ENCODE measurements at places on chromosomes 4 and X.
A peak's percentile ranks its signal among the peaks of the same experiment; 100 is the strongest.

GRCh38 chrX:123817288-123817894 is 42.5 kb upstream of the XIAP start:
- DNase-seq, result no peak

DNA sequence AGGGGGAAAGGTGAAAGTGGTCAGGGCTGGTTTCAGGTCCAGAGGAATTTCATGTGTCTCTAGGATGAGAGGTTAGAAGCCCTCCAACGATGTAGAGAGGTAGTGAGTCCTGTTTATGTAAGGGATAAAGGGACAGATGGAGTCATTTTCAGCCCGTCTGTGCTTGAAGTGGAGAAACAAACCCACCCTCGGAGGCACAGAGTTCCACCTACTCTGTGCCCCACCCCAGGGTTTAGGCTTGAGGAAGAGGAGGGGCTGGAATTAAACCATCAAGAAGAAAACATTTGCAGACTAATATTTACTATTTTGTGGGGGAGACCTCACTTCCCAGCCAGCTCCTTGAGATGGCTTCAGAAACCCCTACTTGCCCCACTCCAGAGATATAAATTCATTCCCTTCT is 868 bp upstream of the GNL3L start:
- no peak for DNase-seq

DNA sequence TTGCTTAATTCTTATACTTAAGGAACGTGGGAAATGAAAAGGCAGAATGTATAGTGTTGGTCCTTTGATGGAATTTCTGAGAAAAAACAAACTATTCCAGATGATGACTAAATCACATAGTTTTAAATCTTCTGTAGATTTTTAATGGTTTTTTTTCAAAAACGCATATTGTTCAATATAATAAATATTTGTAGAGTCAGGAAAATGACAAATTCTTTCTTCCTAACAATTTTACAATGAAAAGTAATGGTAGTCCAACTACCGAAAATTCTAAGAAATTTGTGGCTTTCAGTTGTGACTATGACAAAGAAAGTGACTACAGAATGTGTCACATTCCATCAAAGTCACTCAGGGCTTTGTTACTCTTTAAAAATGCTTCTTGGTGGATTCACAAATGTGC is 164.8 kb upstream of the PITX2 start:
- no peak for DNase-seq

- DNase-seq, result no peak
Observed at GRCh38 chr4:144589512-144589911, 56.4 kb upstream of the HHIP start.

DNA sequence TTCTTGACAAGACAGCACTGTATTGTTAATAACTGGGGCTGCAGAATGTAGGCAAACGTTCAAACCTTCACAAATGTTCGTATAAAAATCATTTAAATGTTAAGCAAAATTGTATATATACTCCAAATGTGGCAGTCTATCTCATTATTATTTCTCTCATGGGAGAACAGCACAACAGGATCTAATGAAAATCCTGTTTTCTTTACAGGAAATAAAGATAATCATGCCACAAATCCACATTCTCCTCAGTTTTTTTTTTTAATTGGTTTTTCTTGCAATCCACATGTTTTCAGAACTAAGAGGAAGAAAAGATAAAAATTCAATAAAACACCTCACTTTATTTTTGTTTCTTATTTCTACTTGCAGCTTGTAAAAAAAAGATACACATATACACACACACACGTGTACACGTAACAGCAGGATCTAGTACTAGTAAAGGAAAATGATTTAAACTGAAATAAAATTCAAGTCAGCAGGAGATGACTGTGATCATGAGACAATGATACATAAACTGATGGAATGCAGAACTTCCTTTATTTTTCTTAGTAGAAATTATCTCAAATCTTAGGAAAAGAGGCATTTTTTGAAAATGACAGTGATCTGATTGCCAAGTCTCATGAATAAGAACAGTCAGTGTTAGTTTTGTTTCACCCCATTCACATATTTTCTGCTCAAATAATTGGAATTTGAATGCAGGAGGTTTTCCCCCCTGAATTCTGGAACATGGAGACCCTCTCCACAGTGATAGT is 11.3 kb downstream of the APBB2 start:
- peak; percentile 56 for DNase-seq

DNA sequence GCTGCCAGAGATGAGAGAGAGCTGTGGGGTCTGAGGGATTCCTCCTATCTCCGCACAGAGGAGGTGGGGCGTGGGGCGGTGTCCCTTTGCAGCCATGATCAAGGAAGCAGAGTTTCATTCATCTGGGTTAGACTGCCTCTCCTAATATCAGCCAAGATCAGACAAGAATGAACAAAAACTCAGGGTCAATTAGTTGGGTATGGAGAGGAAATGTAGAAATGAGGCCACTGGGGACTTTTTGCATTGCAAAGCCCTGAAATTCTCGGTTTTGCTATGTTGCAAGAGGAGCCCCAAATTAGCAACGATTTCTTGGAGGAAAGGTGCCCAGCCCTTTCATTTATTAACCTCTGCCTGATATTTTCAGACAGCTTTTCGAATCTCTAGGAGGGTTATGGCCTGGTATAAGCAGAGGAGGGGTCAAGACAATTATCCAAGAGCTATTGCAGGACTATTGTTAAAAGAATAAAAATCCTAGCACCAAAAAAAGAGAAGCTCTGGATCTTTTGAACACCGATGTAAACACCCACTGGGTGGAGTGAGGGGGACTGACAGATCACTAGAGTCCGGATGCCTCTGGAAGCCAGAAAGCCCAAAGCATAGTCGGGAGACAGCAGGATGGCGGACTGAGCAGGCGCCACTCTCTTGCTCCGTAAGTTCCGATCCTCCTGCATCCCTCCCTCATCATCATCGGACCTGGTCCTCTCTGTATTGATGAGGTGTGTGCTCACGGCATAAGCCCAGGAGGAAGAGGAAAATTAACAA is 34.4 kb upstream of the ACSL1 start:
- DNase-seq, result peak; percentile 98

DNA sequence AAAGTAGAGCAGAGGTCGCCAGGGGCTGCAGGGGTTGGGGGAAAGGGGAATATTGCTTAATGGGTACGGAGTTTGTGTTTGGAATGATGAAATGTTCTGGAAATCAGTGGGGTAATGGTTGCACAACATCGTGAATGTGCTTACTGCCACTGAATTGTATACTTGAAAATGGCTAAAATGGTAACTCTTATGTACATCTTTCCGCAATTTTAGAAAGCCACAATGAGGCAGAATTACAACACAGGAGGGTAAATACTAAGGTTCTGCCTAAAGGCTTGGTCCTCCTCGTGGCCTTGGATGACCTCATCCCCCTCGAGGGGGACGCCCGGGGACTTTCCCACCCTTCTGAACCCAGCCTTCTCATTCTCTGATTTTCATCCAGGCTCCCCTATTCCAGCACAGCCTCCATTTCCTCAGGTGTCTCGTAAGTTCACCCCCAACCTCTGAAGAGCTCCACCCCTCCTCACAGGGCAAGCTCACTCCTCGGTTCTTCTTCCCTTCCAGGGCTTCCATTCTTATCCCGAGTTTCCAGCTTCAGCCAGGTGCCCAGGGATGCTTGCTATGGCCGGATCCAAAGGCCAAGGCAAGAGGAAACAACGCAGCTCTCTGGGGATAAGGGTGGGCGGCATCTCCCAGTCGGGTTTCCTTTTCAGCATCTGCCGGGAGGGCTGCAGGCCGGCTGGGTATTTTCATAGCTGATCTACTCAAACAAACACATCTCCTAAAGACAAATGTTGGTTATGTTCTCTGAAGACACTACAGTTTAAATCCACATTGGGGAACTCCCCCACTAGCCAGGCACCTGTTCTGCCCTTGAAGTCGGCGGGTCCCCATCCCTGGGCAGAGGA is 71.3 kb upstream of the ACSL1 start:
- peak; percentile 97 for DNase-seq

DNA sequence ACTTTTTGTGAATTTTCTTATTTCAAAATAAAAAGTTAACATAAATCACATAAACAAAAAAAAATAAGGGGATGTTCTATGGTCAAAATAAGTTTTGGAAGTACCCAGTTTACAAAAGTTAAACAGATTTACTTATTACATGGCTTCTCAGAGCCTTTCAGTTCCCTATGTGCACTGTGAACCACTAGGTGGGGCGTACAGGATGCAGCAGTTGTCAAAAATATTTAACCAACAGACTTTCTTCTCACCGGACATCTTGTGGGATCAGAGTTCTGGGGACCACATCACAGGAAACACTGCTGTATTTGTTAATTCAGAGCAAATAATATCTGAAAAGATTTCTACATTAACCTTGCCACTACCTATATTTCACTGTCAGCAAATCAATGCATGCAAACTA is 74.1 kb downstream of the SMARCA1 start:
- DNase-seq, result no peak

- DNase-seq, result peak; percentile 1
Observed at GRCh38 chr4:62439051-62439450, 1238.9 kb downstream of the ADGRL3 start.

GRCh38 chr4:58286335-58286734 is 1176.2 kb upstream of the IGFBP7 start:
- DNase-seq, result no peak

- no peak for DNase-seq
Observed at GRCh38 chr4:80196922-80197573, at the start of gene PRDM8. Gene PRDM8 (plus strand): TSS chr4:80197503. CDS start chr4:80200081, 2,578 bp downstream.

DNA sequence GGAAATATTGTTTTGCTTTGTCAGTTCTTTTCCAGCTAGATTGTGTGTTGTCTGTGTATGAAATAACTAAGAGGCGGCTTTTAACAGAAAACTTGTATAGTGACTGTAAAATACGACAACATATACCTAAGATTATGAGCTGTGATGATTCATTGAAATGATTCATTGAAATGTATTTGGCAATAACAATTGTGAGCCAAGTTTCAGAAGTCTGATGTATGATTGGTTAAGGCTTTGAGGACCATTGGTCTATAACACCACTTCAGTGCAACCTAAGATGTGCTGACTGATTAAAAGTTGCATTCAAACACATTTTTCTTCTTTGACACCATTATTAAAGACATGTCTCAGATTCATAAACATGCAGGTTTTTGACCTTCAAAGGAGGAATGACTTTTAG is 76.6 kb downstream of the PTPN13 start:
- no peak for DNase-seq

GRCh38 chr4:88204882-88205281 is 46.4 kb upstream of the ABCG2 start:
- DNase-seq, result no peak

DNA sequence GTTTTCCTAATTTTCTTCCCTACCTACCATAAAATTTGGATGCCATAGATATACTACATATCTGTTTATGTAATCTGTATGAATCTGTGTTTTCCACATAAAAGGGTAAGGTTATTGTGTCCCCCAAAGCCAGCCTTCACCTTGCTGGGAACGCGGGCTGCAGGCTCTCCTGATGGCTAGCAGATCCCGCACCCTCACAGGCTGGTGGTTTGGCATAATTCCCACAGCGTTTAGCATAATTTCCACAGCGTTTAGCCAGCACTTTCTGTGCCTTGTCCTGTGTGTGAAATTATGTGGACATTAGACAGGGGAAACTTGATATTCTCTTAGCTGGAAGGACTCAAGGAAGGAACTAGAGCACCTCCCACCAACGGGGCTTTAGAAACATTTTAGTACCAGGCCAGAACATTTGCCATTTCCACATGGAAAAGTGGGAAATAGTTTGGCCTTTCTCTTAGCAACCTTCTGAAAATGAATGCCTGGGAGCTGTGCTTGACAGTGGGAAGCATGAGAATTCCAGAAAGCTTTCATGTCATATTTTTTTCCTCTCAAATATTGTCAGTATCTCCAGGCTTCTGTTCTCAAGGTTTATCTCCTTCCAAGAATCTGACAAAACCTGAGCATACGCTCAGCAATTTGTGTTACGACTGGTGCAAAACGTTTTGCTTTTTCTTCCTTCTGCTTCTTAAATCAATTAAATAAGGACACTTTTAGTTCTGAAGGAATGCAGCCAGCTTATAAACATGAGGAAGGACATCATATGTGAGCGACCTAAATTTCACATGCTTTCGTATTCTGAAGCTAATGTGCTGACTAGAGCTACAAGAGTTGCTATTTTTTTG is 67.9 kb downstream of the STK32B start:
- no peak for DNase-seq

GRCh38 chr4:148021686-148022085 is 289.8 kb downstream of the ARHGAP10 start:
- no peak for DNase-seq
